T follicular helper cell (primary cell): ENCODE measurements at places on chromosomes 1 and 21.

GRCh38 chr1:43977376-43978263, 1.4 kb upstream of the B4GALT2 start:
- DNase-seq = no peak

- DNase-seq = no peak
Observed at GRCh38 chr1:107976836-107977235, 11.9 kb upstream of the VAV3 start.

GRCh38 chr1:210477328-210477924, 148.7 kb downstream of the HHAT start:
- no peak for DNase-seq

DNA sequence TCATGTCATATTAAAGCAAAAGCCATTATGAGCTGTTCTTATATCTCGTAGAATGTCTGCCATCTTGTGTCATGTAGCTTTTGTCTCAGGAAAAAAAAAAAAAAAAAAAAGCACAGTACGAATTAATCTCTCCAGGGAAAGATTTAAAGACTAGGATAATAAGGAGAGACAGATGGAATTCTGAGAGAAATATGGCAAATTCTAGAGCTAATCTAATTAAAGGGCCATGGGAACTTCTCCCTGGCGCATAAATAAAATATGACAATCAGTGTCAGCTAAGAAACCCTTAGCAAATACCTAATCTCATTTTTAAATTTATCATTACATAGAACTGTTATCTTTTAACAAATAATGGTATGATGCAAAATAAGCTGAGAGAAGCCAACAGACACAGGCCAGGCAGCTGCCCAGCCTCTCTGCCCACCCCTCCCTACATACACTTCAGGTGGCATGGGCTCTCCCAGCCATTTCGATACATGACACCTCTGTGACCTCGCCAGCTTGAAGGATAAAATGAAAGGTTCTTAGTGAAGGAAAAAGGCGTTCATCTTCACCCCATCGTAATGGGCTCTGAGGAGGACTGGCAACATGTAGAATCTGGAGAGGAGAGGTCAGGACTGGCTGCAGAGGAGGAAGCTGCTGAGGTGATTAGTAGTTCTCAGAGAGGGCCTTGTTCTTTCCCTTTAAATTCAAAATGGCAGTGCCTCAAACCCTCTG, 39.8 kb downstream of the DISC1 start:
- no peak for DNase-seq

- no peak for DNase-seq
Observed at GRCh38 chr1:115317101-115318012, 20.7 kb downstream of the NGF start.
